ENCODE measurements at places on chromosomes 3 and 15.

GRCh38 chr15:70453766-70454165 is 309.6 kb downstream of the UACA start:
- DNase-seq = no peak

DNA sequence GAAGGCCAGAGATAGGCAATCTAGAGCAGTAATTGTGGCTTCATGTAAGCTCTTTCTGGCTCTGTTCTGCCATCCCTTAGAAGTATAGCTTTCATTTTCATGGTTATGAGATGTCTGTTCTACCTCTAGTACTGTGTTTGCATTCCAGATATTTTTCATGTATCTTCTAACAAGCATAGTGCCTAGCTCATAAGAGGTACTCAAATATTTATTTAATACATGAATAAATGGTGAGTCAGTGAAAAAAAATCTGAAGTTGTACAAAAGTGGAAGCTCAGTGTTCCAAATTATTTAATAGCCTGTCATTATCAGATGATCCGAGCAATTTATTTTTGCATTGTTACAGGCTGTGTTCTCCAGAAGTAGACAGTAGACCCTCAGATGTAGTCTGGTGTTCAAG is 64.3 kb downstream of the OXSM start:
- DNase-seq = no peak

- DNase-seq = no peak
These were observed 124.3 kb upstream of the TRIM42 start for GRCh38 chr3:140553591-140553990.

GRCh38 chr3:172065527-172065926 is 26.1 kb downstream of the FNDC3B start:
- DNase-seq = no peak

- peak; percentile 41 for DNase-seq
These were observed 256.1 kb downstream of the PLCL2 start for GRCh38 chr3:17140670-17141505.

- no peak for DNase-seq
These were observed 29.4 kb downstream of the ULK4 start for GRCh38 chr3:41932464-41932863.
